ENCODE measurements at places on chromosomes 12 and 14. TPM values are rescaled to one million over a fixed set of nuclear protein-coding genes. Genes with fewer than 3 reads are reported as not detected.
A peak's percentile ranks its signal among the peaks of the same experiment; 100 is the strongest.

- peak; percentile 40 for DNase-seq
These were observed 76.2 kb downstream of the BCL11B start for GRCh38 chr14:99195602-99196309.

- peak; percentile 92 for DNase-seq
These were observed 790 bp downstream of the BTG1 start for GRCh38 chr12:92144631-92145480.

- no peak for DNase-seq
These were observed 53.8 kb downstream of the GXYLT1 start for GRCh38 chr12:42090899-42091298.

- DNase-seq = no peak
These were observed 20.9 kb downstream of the SYNE3 start for GRCh38 chr14:95495538-95496025.

KERA gene
- not detected for total RNA-seq

LRTM2 gene
- total RNA-seq = not detected

Measured in chondrocyte (in vitro differentiated cells).